ENCODE measurements at places on chromosomes 3 and 15.

- H3K4me1 ChIP-seq = no peaks in the 10 kb centered on the region
- DNase-seq = no peak
- no peak overlapping the region for H3K4me3 ChIP-seq
- peaks cover 8% of the 10 kb centered on the region for H3K27me3 ChIP-seq
- no peaks in the 10 kb centered on the region for H3K36me3 ChIP-seq
Observed at GRCh38 chr15:23690015-23690414, 2.9 kb upstream of the NDN start.

DNA sequence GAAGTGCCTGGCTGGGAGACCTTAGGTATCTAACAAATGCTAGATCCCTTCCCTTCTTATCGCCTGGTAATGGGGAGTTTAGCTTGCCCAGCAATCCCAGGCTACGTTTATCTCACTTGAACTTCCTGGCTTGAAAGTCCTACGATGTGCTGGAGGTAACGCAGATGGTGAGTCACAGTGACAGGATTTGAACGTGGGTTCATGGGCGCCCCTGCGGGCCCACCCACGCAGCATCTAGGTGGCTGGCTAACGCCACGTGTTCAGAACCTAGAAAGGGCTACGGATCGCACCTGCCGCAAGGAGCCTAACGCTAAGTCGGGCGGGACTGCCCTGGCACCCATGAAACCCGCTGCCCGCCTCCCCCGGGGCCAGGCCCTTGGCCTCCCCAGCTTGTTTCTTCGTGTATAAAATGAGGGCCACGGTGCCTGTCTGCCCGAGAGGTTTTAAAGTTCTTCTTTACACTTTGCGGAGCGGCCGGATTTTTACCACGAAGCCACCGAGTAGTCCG is 600 bp upstream of the USP3 start:
- peak; percentile 90 for DNase-seq
- H3K27ac ChIP-seq = peak overlapping the region; percentile 97
- H3K4me3 ChIP-seq = peak overlapping the region; percentile 84
- H3K4me1 ChIP-seq = peaks cover 68% of the 10 kb centered on the region

GRCh38 chr3:4956738-4957137 is 22.5 kb upstream of the BHLHE40 start:
- no peak overlapping the region for H3K27ac ChIP-seq
- peaks cover 15% of the 10 kb centered on the region for H3K36me3 ChIP-seq
- DNase-seq = no peak
- H3K4me1 ChIP-seq = peaks cover 2% of the 10 kb centered on the region
- H3K4me3 ChIP-seq = no peak overlapping the region
- no peaks in the 10 kb centered on the region for H3K27me3 ChIP-seq

DNA sequence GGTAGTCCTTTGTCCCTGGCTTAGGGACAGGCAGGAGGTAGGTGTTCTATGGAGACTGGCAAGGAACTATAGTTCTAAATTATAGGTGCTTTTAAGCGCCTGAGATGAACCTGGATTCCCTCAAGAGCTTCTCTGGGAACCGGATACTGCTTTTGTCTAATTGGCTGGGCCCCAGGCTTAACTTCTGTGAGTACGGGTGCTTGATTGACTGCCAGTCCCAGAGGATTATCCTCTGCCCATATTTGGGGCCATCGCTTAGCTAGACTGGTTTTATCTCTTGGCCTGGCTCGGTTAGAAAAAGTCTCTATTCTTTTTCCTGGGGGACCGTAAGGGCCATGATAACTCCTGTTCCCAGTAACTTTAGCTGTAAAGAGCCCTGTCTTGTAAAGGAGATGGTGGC is 339.1 kb downstream of the KCNH8 start:
- H3K27me3 ChIP-seq = no peaks in the 10 kb centered on the region
- no peaks in the 10 kb centered on the region for H3K4me1 ChIP-seq
- H3K4me3 ChIP-seq = no peak overlapping the region
- no peaks in the 10 kb centered on the region for H3K36me3 ChIP-seq
- no peak for DNase-seq
- H3K27ac ChIP-seq = no peak overlapping the region

GRCh38 chr3:51501833-51502561 is 2.2 kb upstream of the DCAF1 start:
- H3K27me3 ChIP-seq = peaks cover 4% of the 10 kb centered on the region
- H3K4me3 ChIP-seq = no peak overlapping the region
- peaks cover 3% of the 10 kb centered on the region for H3K36me3 ChIP-seq
- DNase-seq = peak; percentile 78

DNA sequence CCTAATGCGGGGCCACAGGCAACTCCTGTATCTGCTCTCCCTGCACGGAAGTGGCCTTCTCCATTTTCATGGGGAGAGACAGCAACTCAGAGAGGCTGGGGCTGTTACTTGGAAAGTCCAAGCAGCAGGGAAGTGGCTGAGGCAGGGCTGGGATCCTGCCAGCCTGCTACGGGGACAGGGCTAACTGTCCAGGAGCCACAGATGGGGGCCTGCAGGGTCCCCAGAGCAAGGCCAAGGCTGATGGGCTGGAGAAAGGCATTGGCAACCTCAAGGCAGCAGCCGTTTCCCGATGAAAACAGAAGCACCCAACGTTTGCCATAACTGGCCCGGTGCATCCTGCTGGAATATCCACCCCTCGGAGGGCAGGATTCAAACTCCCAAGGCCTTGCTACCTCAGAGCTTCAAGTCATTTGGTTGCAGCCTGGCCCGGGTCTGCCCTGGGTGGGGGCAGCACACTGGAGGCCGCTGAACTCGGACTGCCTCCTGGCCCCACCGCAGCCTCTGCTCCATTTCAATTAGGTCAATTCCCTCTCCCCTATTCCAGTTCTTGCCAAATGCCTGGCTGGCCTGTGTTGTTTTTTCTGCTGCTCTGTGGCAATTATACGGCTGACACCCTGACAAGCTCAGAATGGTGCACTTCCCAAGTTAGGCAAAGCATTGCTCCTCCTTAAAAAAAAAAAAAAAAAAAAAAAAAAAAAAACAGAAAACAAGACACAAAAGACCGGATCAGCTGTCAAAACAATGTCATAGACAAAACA is 143.5 kb downstream of the NUP210 start:
- H3K27me3 ChIP-seq = peaks cover 24% of the 10 kb centered on the region
- no peaks in the 10 kb centered on the region for H3K36me3 ChIP-seq
- no peak for DNase-seq
- H3K4me3 ChIP-seq = no peak overlapping the region
- peaks cover 1% of the 10 kb centered on the region for H3K4me1 ChIP-seq
- no peak overlapping the region for H3K27ac ChIP-seq

- peak overlapping the region; percentile 88 for H3K4me3 ChIP-seq
- peaks cover 28% of the 10 kb centered on the region for H3K4me1 ChIP-seq
- H3K27ac ChIP-seq = peak overlapping the region; percentile 91
- peaks cover 35% of the 10 kb centered on the region for H3K36me3 ChIP-seq
Observed at GRCh38 chr15:78540871-78541743, 863 bp downstream of the PSMA4 start.

- no peaks in the 10 kb centered on the region for H3K4me1 ChIP-seq
- peaks cover 58% of the 10 kb centered on the region for H3K27me3 ChIP-seq
- H3K27ac ChIP-seq = no peak overlapping the region
- DNase-seq = no peak
- peak overlapping the region; percentile 51 for H3K4me3 ChIP-seq
Observed at GRCh38 chr3:53845103-53845880, 927 bp downstream of the CHDH start.

GRCh38 chr3:34132069-34132692 is 333.8 kb downstream of the PDCD6IP start:
- H3K4me3 ChIP-seq = no peak overlapping the region
- no peaks in the 10 kb centered on the region for H3K27me3 ChIP-seq
- H3K36me3 ChIP-seq = no peaks in the 10 kb centered on the region
- no peaks in the 10 kb centered on the region for H3K4me1 ChIP-seq
- no peak for DNase-seq
- H3K27ac ChIP-seq = no peak overlapping the region

GRCh38 chr15:99371180-99372103 is 120.2 kb downstream of the LRRC28 start:
- H3K4me1 ChIP-seq = peaks cover 21% of the 10 kb centered on the region
- no peak for DNase-seq
- peak overlapping the region; percentile 35 for H3K4me3 ChIP-seq
- H3K27me3 ChIP-seq = no peaks in the 10 kb centered on the region
- H3K36me3 ChIP-seq = peaks cover 44% of the 10 kb centered on the region

DNA sequence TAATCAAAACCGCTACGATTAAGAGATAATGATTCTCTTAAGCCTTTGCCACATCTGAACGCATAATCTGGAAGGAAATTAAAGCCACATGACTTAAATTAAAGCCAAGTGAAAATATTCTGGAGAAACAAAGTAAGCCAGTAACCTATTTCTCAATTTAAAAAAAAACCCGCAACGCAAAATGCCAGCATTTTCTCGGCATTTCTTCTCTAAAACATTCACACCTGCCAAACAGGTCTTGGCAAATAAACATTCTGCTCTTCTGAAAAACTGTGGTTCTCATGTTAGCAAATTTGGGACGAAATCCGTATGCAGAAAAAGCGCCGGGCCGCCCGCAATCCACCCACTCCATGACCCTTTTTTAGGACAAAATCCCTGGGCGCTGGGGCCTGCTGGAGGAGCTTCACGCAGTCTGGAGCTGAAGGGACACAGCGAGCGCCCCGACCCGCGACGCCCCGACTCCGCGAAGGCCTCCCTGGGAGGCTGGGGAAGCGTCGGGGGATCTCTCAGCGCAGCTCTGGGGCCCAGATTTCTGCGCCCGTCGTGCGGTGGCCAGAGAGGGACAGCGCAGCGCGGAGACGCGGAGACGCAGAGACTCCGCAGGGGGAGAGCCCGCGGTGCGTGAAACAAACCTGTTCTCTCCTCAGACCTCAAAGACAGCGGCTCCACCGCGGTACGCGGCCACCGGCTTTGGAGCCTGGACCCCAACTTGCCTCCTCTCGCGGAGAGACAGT is 471 bp downstream of the NKIRAS1 start:
- no peaks in the 10 kb centered on the region for H3K27me3 ChIP-seq
- peak overlapping the region; percentile 97 for H3K4me3 ChIP-seq
- H3K4me1 ChIP-seq = peaks cover 39% of the 10 kb centered on the region
- peak overlapping the region; percentile 99 for H3K27ac ChIP-seq
- DNase-seq = no peak

DNA sequence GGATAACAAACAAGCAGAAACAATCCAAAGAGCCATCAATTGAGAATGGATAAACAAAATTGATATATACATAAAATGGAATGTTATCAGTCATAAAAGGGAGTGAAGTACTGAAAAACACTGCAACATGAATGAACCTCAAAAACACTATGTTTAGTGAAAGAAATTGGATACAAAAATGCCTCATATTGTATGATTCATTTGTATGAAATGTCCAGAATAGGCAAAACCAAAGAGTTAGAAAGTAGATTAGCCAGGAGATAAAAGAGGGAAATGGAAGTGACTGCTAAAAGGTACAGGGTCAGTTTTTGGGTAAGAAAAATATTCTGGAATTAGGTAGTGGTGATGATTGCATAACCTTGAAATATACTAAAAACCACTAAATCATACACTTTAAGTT is 9.8 kb upstream of the SLC25A36 start:
- H3K27ac ChIP-seq = no peak overlapping the region
- DNase-seq = no peak
- H3K4me1 ChIP-seq = no peaks in the 10 kb centered on the region
- H3K36me3 ChIP-seq = no peaks in the 10 kb centered on the region
- peaks cover 22% of the 10 kb centered on the region for H3K27me3 ChIP-seq
- H3K4me3 ChIP-seq = no peak overlapping the region

DNA sequence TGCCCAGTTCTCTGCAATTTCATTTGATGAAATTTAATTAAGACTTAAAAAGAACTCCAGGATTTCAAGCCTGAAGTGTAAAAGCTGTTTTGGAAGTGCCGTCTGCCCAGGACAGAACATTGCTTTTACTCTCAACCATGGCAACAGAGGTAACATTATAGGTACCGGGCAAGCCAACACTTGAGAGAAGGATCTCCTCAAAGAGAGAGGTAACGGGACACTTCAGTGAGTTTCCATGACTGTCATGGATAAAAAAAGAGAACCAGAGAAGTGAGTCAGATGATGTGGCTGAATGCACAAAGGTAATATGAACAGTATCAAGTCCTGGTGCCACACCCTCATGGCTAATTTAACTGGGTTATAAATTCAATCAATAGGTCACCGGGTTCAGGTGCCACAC is 130.2 kb upstream of the LMOD3 start:
- H3K4me3 ChIP-seq = no peak overlapping the region
- DNase-seq = no peak
- no peak overlapping the region for H3K27ac ChIP-seq
- no peaks in the 10 kb centered on the region for H3K36me3 ChIP-seq
- no peaks in the 10 kb centered on the region for H3K27me3 ChIP-seq

- H3K4me3 ChIP-seq = no peak overlapping the region
- H3K27me3 ChIP-seq = no peaks in the 10 kb centered on the region
- no peak overlapping the region for H3K27ac ChIP-seq
- DNase-seq = no peak
- H3K36me3 ChIP-seq = no peaks in the 10 kb centered on the region
Observed at GRCh38 chr15:47460795-47461573, 256.3 kb upstream of the SEMA6D start.

GRCh38 chr3:53222183-53222901 is 33.5 kb downstream of the TKT start:
- H3K27me3 ChIP-seq = no peaks in the 10 kb centered on the region
- H3K36me3 ChIP-seq = peaks cover 10% of the 10 kb centered on the region
- H3K27ac ChIP-seq = peak overlapping the region; percentile 40
- H3K4me3 ChIP-seq = no peak overlapping the region

GRCh38 chr15:41251411-41251810 is 20.3 kb downstream of the CHP1 start:
- no peak overlapping the region for H3K27ac ChIP-seq
- H3K4me3 ChIP-seq = no peak overlapping the region
- H3K27me3 ChIP-seq = no peaks in the 10 kb centered on the region
- H3K4me1 ChIP-seq = no peaks in the 10 kb centered on the region
- peaks cover 5% of the 10 kb centered on the region for H3K36me3 ChIP-seq

- no peak overlapping the region for H3K4me3 ChIP-seq
- H3K36me3 ChIP-seq = no peaks in the 10 kb centered on the region
- H3K4me1 ChIP-seq = no peaks in the 10 kb centered on the region
Observed at GRCh38 chr3:126399756-126400155, 5.0 kb downstream of the CFAP100 start.

GRCh38 chr15:27457766-27458165 is 486.8 kb downstream of the GABRG3 start:
- no peaks in the 10 kb centered on the region for H3K27me3 ChIP-seq
- no peaks in the 10 kb centered on the region for H3K36me3 ChIP-seq
- H3K4me1 ChIP-seq = no peaks in the 10 kb centered on the region
- H3K27ac ChIP-seq = no peak overlapping the region

GRCh38 chr15:51379390-51379789 is 37.9 kb downstream of the GLDN start:
- H3K36me3 ChIP-seq = no peaks in the 10 kb centered on the region
- H3K4me1 ChIP-seq = no peaks in the 10 kb centered on the region
- H3K27me3 ChIP-seq = peaks cover 21% of the 10 kb centered on the region

DNA sequence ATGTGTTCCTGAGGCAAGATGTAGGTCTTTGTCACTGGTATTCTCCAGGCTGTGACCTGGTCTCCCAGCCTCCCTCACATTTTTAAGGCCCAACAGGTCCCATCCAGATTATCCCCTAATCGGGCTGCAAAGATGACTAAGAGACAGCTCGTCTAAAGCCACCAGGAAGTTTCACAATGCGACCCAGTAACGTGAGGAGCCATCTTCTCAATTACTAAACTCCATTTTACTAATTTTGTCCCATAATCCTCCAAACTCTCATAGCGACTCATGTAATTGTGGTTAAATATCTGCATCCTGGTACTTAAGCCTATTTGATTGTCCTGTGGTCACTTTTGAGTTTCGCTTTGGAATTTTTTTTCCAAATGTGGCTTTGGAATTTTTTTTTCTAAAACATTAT is 8.7 kb upstream of the PLA2G4F start:
- peaks cover 8% of the 10 kb centered on the region for H3K36me3 ChIP-seq
- no peak overlapping the region for H3K4me3 ChIP-seq
- DNase-seq = no peak
- no peaks in the 10 kb centered on the region for H3K4me1 ChIP-seq
- H3K27ac ChIP-seq = no peak overlapping the region
